ENCODE measurements at places on chromosomes 7 and 10. TPM values are rescaled to one million over a fixed set of nuclear protein-coding genes. Genes with fewer than 3 reads are reported as not detected.

SRRM3 gene
- total RNA-seq = not detected

VAX1 gene
- total RNA-seq = not detected

PPP1R17 gene
- total RNA-seq = not detected

PAX4 gene
- not detected for total RNA-seq

DNA sequence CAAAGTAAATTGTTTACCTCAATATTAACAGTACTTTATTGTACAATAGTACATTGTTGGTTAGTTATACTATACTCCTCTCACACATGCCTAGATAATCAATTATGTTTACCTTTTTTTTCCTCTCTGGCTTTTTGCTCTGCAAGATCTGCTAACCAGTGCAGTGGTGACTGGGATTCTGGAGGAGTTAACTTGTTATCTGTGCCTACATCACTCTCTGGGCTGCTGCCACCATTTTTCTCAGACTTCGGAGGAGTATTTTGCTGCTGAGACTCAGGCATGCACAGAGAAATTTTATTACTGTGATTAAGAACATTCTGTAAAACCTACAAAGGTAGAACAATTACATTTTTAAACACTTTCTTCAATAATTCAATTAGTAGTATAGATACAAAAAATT lies 59.7 kb downstream of the NRBF2 start:
- no peak for DNase-seq

DNA sequence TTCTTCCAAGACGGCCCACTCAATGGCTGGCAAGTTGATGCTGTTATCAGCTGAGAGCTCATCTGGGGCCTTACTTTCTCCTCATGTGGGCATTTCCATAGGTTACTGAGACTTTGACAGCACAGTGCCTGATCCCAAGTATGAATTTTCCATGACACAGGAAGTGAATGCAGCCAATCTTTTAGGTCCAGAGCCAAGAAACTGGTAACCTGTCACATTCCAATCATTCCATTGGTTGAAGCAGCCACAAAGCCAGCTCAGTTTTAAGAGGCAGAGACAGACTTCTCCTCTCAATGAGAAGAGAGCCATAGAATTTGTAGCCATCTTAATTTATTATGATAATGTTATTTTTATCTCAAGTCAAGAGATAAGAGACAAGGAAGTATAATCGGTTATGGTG lies 775.5 kb downstream of the CNTNAP2 start:
- DNase-seq = no peak

GRCh38 chr10:83880252-83880791 lies 259.0 kb upstream of the GHITM start:
- no peak for DNase-seq

- DNase-seq = no peak
Observed at GRCh38 chr10:82267014-82267413, 392.0 kb downstream of the NRG3 start.

GRCh38 chr7:134789967-134790685 lies 10.7 kb downstream of the CALD1 start:
- no peak for DNase-seq

DNA sequence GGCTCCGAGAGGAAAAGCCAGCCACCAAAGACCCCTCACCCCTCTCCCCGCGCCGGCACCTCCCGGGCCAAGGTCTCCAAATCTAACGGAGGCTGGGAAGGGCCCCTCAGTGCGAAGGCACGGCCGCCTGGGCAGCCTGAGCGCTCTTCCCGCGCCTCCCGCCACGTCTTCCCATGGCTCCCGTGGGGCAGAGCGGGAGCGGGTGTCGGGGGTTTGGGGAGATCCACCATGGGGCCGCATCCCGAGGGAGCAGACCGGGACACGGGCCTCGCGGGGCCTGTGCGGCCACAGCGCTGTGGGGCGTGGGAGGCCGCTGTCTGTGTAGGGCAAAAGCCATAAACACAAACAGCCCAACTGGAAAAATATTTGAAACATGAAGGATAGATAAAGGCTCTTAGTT lies 22.4 kb downstream of the GPER1 start:
- DNase-seq = no peak

- DNase-seq = no peak
Observed at GRCh38 chr10:113047605-113047962, 97.5 kb downstream of the TCF7L2 start.

- no peak for DNase-seq
Observed at GRCh38 chr10:78357141-78358063, 323.7 kb downstream of the RPS24 start.

DNA sequence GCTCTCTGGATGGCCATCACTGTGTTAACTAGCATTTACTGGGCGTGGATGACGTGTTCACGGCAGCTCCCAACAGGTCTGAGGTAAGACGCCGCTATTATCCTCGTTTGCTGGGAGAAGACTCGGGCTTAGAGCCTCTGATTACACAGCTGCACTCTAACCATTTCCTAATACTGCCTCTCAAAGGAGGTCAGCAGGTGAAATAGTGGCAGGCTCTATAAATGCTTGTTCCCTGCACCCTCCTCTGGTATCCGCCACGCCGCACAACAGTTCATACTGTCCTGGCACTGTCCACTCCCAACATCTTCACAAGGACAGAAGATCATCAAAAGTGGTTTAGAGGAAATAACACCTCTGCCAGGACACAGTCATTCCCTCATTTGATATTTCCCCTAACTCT lies 28.3 kb downstream of the HIPK2 start:
- DNase-seq = no peak

DNA sequence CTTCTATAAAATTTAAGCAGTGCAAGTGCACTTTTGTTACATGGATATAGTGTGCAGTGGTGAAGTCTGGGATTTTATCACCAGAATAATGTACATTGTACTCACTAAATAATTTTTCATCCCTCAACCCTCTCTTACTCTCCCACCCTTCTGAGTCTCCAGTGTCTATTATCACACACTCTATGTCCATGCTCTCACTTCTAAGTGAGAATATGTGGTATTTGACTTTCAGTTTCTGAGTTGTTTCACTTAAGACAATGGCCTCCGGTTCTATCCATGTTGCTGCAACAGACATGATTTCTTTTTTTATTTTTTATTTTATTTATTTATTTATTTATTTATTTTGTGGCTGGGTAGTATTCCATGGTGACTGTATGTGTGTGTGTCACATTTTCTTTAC lies 855.9 kb upstream of the PHF14 start:
- DNase-seq = no peak

- no peak for DNase-seq
Observed at GRCh38 chr7:42852531-42852930, 59.3 kb downstream of the C7orf25 start.

GRCh38 chr10:27207350-27207749 lies 33.2 kb downstream of the ACBD5 start:
- DNase-seq = no peak

DNA sequence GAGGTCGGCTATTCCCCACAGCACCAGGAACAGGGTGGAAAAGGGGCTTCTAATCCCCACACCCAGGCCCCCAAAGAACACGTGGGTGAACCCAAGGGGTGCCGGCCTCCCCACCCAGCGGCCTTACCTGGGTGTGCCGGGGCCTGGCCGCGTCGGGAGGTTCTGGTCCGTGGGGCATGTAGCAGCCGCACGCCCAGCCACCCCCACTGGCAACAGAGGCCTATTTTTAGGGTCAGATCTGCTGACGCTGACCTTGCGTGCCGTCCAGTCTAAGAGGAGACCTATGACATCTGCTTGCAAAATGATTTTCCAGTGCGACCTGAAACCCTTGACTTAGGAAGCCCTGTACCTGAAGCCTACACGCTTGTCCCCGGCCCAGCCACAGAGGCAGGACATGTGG lies 38.0 kb upstream of the SAMD8 start:
- no peak for DNase-seq

DNA sequence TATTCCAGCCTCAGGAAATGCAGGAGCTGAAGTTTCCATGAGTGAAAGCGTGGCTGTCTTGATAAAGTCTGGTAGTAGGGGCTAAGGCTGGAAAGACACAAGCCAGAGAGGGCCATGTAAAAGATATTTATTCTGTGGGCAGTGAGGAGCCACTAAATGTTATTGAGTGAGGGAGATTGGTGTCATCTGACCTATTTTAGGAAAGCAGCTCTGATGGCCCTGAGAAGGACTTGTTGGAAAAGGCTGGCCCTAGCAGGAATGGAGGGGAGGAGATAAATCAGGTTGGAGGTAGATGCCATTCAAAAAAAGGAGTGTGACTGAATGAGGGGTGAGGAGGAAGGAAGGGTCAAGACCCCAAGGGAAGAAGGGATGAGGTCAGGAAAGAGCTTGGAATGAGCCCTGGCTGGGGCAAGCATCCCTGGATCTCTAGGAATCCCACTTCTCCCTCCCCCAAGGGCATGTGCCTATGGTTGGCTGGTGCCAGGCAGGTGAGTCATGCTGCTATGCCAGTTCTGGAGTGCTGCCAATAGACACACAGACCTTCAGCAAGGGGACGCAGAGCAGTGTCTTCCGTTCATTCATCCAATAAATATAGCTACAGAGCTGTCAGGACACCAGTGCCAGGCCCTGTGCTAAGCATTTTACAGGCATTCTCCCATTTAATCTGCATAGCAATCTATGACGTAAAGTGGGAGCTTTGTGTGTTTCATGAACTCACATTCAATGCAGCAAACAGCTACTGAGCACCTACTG lies 2.0 kb downstream of the ANKRD2 start:
- DNase-seq = no peak

DNA sequence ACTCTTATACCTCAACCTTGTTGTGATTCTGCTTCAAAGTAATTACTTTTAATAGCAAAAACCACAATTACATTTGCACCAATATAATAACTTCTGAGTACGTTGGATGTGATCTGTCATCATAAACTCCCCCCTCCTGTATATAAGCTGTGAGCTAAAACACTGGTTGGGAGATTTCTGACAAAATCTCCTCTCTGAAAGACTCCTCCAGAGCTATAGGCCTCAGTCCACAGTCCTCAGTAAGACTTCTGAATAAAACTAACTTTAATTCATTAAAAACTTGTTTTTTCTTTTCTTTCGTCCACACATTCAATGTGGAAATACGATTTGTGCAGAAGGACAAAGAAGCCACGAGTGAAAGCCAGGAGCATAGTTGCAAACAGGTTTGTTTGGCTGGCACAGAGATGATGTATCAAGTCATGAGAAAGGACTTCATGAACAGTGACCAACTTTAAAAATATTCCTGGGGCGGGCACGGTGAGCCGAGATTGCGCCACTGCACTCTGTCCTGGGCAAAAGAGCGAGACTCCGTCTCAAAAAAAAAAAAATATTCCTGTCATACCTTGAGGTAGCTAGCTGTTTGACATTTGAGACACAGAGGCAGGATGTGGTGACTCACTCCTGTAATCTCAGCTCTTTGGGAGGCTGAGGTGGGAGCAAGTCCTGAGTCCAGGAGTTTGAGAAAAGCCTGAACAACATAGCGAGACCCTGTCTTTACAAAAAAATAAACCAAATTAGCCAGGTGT lies 91.1 kb upstream of the ARHGAP21 start:
- no peak for DNase-seq

- no peak for DNase-seq
Observed at GRCh38 chr10:103448746-103449145, 3.4 kb downstream of the CALHM2 start.

DNA sequence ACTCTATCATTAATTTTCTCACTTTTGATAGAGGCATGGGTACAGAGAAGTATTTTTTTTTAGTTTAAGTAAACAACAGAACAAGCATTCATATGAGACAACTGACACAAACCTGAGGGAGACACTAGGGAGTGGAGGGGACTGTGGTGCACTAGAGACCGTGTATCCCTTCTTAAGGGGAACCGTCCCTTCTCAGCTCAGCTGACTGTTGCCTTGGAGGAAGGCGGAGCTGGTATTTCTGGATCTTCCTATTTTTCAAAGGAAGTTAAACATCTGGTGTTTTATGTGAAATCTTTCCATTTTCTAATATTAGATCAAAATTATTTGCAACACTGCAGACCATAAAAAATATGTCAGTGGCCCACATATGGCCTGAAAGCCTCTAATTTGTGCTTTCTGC lies 113.6 kb upstream of the MACROH2A2 start:
- no peak for DNase-seq

- no peak for DNase-seq
Observed at GRCh38 chr7:91191771-91192170, 72.5 kb upstream of the FZD1 start.

DNA sequence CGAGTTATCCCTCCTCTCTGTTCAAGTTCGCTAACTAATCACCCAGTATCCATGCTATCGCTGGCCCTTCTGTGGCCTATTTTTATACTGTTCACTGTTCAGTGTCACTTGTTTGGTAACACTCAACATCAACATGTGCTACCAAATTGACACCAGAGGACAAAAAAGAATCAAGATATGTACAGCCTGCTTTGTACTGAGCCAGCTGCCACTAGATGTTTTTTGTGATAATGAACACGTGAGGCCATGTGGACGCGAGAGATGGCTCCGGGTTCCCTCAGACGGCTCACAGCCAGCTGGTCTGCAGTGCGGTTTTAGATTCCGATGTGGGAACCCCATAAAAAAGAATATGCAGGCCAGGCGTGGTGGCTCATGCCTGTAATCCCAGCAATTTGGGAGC lies 21.2 kb downstream of the CAV1 start:
- no peak for DNase-seq

DNA sequence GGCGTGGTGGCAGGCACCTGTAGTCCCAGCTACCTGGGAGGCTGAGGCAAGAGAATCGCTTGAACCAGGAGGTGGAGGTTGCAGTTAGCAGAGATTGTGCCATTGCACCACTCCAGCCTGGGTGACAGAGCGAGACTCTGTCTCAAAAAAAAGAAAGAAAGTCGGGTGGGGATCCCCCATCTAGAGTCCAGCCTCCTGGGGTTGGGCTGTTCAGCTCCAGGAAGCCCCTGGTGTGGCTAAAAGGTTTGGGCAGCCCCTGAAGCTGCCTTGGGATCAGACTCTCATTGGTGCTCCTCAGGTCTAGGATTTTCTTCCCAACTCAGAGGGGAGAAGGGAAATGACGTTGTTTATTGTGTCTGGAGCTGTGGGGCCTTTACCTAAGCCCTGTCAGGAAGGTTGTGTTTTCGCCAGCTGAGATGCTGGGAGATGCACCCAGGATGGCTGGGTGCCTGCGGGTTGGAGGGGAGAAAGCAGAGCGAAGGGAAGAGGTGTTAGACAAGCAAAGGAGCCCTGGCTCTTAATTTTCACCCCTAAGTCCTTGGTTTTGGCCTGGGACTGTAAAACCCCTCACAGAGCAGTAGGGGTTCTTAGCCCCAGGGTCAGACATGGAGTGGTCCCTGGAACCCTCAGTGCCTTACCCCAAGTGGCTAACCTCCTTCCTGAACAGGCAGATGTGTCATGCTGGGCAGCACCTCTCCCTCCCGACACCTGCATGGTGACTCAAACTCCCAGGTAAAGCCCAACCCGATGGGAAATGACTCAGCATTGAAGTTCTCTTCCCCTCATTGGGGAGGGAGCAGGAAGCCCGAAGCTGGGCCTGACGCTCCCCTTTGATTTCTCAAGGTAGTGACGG lies 21.1 kb downstream of the PLAU start:
- peak; percentile 16 for DNase-seq
